Stimulated activated CD8-positive, alpha-beta memory T cell treated with anti-CD3 and anti-CD28 coated beads, Interleukin-7, amount 100 ng/mL, for 24 hours (primary cell): ENCODE measurements at places on chromosomes 7 and 10.

DNA sequence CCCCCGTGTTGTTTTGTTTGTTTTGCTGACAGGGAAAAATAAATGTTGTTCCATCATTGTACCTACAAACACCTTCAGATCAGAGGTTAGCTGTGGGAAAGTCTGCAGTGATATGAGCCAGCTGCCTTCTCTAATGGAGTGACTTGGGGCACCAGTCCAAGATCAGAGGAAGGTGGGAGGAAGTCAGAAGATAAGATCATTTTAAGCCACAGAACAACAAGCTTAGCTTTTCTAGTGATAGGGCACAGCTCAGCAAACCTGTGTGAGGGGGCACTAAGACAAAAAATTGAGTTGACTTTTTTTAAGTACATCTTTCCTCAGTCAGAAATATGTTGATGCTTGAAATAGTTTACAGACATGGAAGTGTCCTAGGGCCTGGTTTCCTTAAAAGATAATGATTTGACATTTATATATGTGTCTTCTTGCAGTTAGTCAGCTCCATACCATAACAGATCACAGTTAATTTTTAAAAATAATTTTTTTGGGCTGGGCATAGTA lies 240.3 kb upstream of the KAT6B start:
- peak; percentile 5 for DNase-seq

DNA sequence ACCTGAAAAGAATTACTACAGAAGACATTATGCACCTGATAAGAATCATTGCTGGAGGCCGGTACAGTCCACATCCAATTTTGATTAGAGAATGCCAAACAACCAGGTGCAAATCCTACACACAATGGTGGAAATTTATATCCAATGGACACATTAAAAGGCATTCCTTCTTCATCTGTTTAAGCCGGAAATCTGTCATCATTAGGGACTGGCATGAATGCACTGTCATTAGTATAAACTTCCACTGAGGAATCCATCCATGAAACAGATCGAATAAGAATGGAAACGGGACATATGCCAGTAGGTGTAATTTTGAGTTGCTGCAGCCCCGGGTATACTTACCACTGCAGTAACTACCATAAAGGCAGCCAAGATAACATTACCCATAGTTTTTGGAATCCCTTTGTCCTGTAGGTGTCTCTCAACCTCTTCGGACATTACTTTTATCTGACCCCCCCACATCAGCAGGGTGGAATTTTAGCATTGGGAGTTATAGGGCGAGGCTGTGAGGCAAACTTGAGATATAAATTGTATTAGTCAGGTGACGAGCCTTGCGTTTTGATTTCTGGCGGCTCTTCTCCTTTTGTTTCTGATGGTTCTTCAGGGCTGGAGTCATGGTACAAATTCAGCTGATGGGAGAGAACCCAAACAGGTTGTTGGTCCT lies 36.5 kb upstream of the AKR1C2 start:
- no peak for DNase-seq

- no peak for DNase-seq
Measured at GRCh38 chr10:22911889-22912762, 15.7 kb upstream of the ARMC3 start.

GRCh38 chr10:25758041-25758457 lies 176.0 kb upstream of the MYO3A start:
- DNase-seq, result no peak

DNA sequence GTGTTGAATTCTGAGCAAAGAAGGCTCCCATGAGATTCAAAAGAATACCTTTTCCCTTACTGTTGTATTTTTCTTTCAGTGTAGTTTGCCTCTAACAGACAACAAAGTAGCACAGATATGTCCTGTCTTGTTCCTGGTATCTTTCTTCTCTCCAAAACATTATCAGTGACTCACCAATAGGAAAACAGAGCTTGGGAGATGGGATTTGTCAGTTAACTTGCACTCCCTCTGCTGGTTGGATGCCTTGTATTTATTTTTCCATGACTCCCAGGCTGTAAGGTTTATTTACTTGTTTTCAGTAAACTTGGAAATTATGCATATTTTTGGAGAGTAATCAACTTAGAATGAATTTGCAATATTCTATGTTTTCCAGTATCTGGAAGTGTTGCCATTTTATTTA lies 129.7 kb downstream of the SAMD9 start:
- no peak for DNase-seq

DNA sequence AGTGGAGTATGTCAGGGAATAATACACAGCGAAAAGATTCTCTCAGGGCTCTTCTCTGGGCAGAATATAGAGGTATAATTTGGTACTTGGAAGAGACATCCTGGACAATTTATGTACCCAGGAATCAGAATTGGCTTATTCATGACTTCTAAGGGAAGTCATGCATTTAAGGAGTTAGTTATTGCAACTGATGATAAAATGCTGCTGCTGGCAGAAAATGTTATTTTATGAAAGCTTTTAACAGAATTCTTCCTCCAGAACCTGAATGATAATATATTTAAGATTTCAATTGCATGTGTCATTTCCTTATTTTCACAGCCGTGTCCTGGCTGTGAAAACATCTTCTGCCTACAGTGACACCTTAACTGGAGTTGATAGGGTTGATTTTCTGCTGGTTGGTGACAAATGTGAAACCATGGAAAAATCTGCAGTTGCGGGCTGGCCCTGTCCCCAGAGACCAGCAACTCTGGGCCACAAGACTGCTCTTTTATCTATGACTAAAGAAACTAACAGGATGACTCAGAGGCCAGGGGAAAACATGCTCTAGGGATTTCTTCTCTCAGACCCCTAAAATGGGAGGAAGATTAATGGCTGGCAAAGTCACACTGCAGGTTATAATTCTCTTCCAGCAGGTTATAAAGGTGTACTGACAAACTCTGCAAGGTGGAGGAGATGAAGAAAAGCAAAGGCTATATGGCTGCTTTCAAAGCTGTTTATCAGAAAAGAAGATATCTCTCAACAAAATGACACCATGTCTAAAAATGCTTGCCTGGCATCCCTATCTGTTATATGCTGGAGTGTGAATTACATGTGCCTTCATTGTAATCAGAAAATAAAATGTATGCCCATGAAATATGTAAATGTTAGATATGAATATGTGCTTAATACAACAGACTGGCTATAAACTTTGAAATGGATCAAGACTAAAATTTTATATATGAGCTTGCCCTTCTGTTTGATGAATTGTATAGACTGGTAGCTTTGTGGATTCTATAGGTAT lies 12.1 kb upstream of the TRUB1 start:
- DNase-seq, result no peak
